Smooth muscle cell of the pulmonary artery (primary cell): ENCODE measurements at places on chromosomes 6 and 20. TPM values are rescaled to one million over a fixed set of nuclear protein-coding genes. Genes with fewer than 3 reads are reported as not detected.

Gene PRDM13
- total RNA-seq, result 0.07 TPM in 1 of 2 replicates, not detected in the other

Gene FOXP4
- total RNA-seq, result 3.5 and 6.5 TPM in 2 replicates

Gene BANF2
- not detected in 2 replicates for total RNA-seq

Gene ARMC12
- 0.26 TPM in 2 replicates for total RNA-seq
